RKO (cell line): ENCODE measurements at places on chromosomes 11 and 22.

DNA sequence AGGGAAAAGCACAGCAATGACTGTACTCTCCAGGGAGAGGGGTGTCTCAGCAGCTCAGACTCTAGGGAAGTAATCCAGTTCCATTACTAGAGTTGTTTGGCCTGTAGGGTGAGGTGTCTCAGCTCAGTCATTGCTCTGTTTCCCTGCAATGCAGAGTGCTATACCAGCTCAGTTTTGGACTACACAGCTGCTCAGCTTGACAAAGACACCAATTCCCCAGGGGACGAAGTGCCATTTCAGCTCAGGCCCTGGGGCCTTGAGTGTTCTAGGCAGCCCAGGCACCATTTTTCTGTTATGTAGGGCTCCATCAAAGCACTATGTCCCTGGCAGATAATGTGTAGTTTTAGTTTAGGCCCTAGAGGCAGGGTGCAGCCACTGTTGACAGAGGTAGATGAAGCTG lies 18.2 kb downstream of the CALCB start:
- DNase-seq: no peak

- no peak for DNase-seq
Observed at GRCh38 chr11:3099178-3099577, 42.0 kb upstream of the CARS1 start.

DNA sequence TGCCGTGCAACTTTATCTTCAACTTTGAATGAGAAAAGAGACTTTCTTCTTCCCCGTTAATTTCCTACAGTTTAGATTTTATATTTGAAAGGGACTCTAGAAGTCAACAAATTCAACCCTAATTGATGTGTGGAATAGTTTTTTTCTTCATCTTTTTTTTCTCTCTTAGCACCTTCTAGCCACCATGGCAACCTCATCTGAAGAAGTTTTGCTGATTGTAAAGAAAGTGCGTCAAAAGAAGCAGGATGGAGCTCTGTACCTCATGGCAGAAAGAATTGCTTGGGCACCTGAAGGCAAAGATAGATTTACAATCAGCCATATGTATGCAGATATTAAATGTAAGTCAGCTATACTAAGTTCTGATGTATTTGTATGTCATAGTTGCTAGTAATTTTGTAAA lies 10.5 kb downstream of the GTF2H1 start:
- DNase-seq: no peak

GRCh38 chr11:35372565-35373283 lies 46.6 kb downstream of the SLC1A2 start:
- DNase-seq: no peak

DNA sequence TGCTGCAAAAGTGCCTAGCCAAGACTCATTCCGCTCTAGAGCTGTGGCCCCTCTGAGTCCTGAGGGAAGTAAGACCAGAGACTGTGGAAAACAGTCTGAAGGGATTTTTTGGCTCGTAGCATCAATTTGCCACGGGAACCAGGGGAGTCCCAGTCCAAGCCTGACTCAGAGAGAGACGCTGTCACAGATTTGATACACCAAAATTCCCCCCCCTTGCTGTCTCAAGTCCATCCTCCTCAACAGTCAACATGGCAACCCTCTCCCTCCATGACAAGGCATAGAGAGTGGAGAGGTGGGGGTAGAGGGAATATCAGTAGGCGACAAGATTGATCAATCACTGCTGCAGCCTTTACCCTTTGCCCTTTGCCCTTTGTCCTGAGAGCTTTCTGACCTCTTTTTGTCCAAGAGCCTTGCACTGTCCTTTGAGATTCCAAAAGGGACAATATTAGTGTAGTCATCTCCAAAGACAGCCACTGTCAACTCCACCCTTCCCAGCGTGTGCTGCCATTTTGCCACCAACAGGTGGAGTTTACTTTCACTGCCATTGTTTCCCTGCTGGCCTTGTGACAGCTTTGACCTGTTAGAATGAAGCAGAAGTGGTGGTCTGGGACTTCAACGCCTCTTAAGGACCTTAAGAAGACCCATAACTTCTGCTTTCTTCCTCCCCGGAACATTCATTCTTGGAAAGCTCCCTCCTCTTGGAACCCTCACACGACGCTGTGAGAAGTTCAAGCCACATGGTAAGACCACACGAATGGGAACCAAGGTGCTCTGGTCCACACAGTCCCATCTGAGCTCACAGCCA lies 7.3 kb downstream of the SLC15A3 start:
- DNase-seq: no peak

GRCh38 chr22:47613606-47614350 lies 851.3 kb downstream of the TBC1D22A start:
- DNase-seq: no peak

DNA sequence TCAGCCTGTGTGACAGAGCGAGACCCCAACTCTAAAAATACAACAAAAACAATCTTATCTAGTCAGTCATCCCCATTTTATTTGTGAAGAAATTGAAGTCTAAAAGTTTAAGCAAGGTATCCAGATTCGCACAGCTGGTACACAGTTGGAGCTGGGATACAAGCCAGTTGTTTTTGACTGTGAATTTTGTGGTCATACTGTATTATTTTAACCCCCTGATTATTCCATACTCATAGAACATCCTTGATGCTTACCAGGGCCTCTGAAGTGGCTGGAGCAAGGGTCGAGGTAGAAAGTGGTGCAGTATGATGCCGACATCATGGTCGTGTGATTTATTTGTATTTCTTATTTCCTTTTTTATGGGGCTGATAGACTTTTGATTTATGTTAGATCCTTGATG lies 50.0 kb downstream of the BID start:
- DNase-seq: no peak

DNA sequence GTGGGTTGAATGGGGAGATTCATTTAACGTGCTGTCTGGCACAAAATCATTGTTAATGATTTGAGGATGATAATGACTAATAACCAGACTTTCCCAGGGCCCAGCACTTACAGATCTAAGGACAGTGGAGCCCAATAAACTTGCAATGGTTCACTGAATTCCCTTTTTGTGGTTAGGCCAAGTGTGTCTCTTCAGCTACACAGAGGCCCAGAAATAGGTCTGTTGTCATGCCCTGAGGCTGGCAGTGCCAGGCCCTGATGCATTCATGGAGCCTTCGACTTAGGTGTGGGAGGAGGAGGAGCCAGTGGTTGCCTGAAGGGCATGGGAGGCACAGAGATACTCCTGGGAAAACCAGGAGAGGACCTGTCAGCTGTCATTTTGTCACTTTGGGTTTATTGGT lies 56.1 kb downstream of the KIAA1671 start:
- DNase-seq: no peak

DNA sequence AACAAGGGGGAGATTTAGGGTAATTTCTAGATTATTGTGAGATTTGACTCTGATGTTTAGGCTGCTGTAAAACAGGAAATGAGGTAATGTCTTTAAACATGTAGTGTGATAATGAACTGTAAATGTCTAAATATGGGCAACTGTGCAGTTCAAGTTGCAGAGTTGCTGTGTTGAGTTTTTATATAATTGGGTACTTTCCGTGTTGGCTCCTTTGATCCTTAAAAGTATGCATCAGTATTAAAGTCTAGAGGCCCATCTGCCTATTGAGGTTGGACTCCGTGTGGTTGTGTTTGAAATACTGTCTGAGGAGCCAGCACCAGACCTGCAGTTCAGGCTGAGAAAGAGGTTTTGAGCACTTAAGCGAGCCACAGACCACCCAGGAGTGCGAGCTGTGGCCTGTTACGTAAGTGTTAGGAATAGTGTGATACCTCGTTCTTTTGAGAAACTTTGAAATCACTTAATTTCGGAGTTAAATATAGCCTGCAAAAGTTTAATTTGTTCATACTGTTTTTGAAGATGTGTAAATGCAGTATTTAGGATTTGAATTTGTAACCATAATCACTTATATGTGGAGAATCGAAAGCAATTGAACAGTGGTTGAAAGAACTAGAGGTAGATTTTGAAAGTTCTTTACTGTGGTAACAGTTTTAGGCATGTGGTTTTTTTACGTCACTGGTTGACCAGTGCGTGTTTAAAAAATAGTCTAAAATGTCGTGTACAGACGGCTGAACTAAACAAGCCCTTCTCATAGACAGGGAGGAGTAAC lies 9.0 kb downstream of the FAM118A start:
- no peak for DNase-seq

GRCh38 chr11:28756977-28757376 lies 648.8 kb downstream of the METTL15 start:
- DNase-seq: no peak

- no peak for DNase-seq
Observed at GRCh38 chr11:79371724-79372123, 69.1 kb downstream of the TENM4 start.
